ENCODE measurements at places on chromosomes 1 and 21.

GRCh38 chr1:206803221-206803730 lies 31.0 kb upstream of the IL10 start:
- DNase-seq = no peak

- no peak for DNase-seq
Measured at GRCh38 chr1:226915672-226915995, 24.5 kb upstream of the COQ8A start.

- no peak for DNase-seq
Measured at GRCh38 chr1:60279798-60280197, 206.2 kb upstream of the C1orf87 start.

DNA sequence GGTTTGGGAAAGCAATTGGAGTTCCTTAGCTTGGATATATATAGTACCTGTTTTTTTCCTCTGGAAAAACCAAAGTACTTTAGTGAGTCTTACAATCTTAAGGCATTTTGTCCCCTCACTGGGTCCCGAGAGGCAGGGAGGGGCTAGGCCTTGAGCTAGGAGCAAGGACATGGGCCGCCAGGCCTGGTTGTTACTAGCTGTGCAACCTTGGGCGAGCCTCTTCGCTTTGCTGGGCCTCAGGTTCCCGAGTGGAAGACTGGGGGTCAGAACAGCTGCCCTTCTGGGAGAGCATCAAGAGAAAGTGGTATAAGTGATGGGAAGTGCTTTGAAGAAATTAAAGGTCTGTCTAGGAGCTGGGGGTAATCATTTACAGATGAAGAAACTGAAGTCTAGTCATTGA lies 553.2 kb downstream of the KIF26B start:
- DNase-seq = no peak

GRCh38 chr1:87958716-87959115 lies 630.0 kb downstream of the LMO4 start:
- no peak for DNase-seq

DNA sequence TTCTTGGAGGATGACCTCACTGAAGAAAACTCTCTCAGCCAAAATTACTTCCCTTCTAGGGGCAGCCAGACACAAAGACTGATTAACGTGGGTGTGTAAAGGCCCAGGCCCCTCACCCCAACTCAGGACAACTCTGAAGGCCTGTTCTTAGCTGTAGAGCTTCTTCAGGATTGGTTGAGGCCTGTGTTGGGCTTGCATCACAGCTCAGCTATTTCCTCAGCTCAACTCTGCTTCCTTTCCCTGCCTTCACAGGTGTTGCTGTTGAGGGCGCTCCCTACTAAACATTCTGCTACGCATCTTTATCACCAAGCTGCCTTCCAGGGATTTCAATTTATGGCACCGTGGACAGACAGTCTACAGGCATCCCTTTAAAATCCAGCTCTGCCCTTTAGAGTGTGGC lies 36.8 kb downstream of the MAB21L3 start:
- DNase-seq = no peak

DNA sequence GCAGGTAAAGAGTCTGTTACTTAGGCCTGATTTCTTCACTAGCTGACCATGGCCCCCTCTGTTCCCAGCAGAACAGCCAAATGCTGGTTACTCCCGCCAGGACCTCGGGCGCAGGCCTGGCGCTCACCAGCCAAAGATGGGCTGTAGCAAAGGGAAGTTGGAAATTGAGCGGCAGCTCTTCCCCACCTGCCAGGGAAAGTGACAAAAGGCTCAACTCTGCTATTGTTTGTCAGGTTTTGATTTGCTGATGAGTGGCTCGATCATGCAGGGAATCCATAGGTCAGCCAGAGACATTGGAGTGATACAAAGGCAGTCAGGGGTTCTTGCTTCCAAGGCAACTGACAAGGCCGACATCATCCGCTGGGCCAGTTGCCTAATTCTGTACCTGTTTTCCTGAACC lies 120.1 kb downstream of the ASTN1 start:
- DNase-seq = no peak

Data from stimulated activated CD8-positive, alpha-beta memory T cell treated with anti-CD3 and anti-CD28 coated beads, Interleukin-2, amount 100 ng/mL, for 48 hours (primary cell).